ENCODE measurements at places on chromosomes 5 and 9.

GRCh38 chr9:104092875-104093600, 1.1 kb upstream of the SMC2 start:
- DNase-seq, result no peak

- no peak for DNase-seq
Observed at GRCh38 chr5:34020726-34021125, 12.9 kb upstream of the AMACR start.

- no peak for DNase-seq
Observed at GRCh38 chr5:86244153-86244552, 373.6 kb upstream of the COX7C start.

DNA sequence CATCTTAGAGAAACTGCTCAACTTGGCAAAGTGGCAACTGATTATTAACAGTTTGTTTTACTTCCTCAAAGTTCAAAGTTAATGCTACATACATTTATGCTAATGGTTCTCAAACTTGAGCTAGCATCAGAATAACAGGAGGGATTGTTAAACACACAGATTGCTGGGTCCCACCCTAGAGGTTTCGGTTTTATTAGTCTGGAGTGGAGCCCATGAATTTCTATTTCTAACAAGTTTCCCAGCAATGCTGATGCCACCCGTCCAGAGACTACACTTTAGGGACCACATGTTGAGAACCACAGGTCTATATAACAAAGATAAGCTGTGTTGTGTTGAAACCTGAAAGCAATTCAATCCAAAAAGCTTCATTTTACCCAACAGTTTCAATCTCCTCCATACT, 95.3 kb downstream of the FBXW11 start:
- DNase-seq, result no peak

GRCh38 chr9:28082671-28083070, 509.4 kb upstream of the C9orf72 start:
- DNase-seq, result no peak

DNA sequence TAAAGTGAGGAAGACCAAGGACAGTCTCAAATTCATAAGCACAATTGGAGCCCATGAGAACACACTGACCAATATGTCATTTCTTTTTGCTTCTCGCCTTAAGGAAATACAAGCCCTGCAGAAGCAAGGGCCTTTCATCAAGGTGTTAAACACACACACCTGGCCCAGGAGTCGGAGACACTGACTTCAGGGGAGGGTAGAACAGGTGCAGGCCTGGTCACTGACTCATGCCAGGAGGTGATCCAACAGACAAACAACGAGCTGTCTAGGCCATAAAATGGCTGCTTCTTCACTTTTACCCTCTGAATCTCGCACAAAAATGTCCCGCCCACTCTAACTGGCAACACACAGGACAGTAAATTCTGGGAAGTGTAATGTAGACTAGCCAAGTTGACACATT, 62.7 kb downstream of the RGMB start:
- DNase-seq, result no peak

DNA sequence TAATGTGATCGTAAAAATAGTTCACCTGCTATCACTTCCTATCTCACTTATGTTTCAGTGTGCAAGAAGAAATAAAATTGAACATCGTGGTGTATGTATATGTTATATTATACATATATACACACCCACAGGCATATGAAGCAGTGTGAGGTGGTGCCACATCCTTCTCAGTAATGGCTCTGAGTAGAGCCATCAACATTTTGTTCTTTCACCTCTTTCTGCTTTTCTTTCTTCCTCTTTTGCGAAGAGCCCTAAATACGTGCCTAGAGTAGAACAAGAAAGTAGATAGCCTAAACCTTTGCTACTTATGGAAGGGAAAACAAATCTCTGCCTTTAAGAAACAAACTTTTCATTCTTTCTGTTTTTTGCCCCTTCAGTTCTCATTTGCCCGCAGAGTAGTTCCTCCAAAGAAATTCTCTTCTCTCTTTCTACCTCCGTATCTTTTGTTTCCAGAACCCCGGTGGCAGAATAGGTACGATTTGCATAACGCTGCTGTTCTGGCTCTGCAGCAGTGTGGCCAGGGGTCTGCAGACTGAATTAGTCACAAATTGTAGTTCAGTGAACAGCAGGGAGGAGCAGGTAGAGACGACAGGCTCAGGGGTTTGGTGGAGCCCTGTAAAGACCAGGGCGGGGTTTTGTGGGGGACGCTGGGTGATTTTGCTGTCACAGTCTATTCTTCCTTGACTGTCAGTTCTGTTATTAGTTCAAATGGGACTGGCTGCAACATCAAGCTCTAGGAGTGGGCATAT, 40.5 kb upstream of the PJA2 start:
- DNase-seq, result no peak

DNA sequence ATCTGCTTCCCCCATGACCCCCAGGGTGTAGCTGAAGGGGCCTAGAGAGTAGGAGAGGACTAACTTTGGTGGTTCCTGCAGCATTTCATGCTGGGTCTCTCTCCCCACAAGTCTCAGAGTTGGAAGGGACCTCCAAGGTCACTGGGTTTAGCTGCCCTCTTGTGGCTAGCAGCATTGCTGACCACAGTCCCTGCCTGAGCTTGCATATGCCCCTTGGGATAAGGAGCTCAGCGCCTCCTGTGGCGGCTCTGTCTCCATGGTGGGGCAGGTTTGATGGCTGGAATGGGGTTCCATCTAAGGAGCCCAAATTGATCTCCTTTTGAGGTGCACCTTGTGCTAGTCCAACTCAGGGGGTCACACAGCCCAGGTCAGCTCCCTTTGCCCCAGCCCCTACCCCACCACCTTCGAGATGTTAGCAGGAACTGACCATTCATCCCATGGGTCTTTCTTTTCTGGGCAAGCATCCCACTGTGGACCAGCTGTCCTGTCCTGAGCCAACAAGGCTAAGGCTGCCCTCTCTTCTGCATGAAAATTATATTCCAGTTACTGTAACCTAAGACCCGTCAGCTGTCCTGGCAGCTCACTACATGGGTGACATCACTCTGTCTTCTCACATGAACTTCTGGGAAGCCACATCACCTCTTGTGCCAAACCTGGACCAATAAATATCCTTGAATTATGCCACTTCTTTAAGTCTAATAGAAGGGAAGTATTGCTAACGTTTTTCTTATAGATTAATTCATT, 196.2 kb downstream of the HSPA4 start:
- no peak for DNase-seq

- DNase-seq, result no peak
Observed at GRCh38 chr9:5518171-5518936, 8.0 kb downstream of the PDCD1LG2 start.

GRCh38 chr5:154395407-154396106, 50.2 kb upstream of the SAP30L start:
- no peak for DNase-seq

DNA sequence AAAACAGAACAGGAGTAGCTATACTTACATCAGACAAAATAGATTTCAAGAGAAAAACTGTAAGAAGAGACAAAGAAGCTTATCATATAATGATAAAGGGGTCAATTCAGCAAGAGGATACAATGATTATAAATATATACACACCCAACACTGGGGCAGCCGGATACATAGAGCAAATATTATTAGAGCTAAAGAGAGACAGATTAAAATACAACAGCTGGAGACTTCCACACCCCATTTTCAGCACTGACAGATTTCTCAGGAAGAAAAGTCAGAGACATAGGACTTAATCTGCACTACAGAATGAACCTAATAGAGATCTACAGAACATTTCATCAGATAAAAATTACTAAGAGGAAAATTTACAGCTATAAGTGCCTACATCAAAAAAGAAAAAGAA, 35.7 kb downstream of the OXCT1 start:
- no peak for DNase-seq

DNA sequence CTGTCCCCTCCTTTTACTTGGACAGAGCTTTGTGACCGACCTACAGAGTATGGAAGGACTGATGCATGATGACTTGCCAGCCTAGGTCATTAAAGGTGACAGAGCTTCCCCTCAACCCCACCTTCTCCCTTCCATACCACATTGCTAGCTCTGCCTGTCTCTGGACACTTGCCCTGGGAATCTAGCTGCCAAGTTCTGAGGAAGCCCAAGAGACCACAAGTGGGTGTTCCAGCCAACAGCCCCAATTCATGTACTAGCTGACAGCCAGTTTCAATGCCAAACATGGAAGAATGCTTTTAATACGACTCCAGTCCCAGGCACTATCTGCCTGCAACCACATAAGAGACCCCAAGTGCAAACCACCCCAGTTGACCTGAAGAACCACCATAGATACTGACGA, 477.1 kb downstream of the SPOCK1 start:
- DNase-seq, result no peak

GRCh38 chr5:488744-489688, 35.2 kb downstream of the SLC9A3 start:
- no peak for DNase-seq

DNA sequence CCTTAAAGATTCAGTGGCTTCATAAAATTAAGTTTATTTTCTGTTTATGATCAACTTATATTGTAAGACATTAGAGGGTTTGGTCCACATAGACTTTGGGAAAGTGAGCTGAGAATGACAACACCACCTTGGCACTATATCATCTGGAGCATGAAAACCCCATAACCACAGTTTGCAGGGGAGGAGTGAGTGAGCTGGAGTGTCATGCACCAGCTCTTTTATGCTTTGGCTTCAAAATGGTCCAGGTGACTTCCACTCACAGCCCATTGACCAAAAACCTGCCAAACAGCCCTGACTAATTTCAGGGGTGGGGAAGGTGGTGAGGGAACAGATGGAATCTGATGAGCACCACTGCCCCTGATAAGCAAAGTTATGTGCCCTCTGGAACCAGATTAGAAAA, 295.8 kb downstream of the DMRTA1 start:
- DNase-seq, result no peak

GRCh38 chr9:70873506-70873905, 247.9 kb downstream of the TRPM3 start:
- no peak for DNase-seq

GRCh38 chr9:133372144-133372543, 3.7 kb downstream of the SURF4 start:
- DNase-seq, result no peak

- no peak for DNase-seq
Observed at GRCh38 chr9:36336131-36336907, 63.8 kb downstream of the RNF38 start.

DNA sequence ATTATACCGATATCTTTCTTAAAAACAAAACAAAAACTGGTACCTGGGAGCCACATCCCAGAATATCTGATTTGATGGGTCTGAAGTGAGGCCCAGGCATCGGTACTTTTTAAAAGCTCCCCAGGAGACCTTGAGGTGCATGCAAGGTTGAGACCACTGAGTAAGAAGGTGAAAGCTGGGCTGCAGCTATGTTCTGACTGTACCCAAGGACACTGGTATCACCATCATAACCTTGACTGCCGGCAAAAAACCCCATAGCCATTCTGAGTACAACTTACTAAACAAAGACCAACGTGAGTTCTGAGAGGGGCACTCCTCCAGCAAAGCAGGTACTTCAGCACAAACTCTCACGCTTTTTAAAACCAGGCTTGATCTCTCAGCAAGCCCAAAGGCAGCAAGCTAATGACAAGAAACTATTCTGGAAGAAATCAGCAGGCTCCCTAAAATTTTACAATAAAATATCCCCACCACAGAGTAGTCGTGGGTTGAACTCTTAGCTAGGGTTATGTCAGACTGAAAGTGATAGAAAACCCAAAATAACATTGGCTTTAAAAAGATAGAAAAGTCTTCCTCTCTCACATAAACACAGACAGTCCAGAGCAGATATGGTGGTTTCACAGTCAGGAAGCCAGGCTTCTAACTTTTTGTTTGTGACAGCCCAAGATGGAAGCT, 263.9 kb downstream of the SAXO1 start:
- no peak for DNase-seq

All from activated CD4-positive, CD25-positive, alpha-beta regulatory T cell treated with anti-CD3 and anti-CD28 coated beads, Interleukin-2, amount 50 U/mL, for 16 hours (primary cell).